SHP77 treated with DMSO at 0.1 percent for 48 hours (cell line): ENCODE measurements at places on chromosomes 5 and 9.

GRCh38 chr5:92002721-92003274 is 619.7 kb upstream of the ARRDC3 start:
- no peak for DNase-seq

DNA sequence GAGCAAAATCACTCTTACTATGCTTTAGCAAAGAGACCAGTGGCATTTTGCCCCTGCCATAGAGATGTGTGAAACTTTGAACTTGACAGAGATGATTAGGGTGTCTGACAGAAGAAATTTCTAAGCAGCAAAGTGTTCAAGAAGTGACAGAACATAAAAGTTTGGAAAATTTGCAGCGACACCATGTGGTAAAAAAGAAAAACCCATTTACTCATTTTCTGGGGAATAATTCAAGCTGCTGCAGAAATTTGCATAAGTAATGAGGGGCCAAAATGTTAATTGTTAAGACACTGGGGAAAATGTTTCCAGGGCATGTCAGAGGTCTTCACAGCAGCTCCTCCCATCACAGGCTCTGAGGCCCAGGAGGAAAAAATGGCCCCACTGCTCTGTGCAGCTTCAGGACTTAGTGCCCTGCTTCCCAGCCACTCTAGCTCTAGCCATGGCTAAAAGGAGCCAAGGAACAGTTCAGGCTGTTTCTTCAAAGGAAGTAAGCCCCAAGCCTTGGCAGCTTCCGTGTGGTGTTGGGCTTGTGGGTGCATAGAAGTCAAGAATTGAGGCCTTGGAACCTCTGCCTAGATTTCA is 6.1 kb upstream of the AP3B1 start:
- no peak for DNase-seq

DNA sequence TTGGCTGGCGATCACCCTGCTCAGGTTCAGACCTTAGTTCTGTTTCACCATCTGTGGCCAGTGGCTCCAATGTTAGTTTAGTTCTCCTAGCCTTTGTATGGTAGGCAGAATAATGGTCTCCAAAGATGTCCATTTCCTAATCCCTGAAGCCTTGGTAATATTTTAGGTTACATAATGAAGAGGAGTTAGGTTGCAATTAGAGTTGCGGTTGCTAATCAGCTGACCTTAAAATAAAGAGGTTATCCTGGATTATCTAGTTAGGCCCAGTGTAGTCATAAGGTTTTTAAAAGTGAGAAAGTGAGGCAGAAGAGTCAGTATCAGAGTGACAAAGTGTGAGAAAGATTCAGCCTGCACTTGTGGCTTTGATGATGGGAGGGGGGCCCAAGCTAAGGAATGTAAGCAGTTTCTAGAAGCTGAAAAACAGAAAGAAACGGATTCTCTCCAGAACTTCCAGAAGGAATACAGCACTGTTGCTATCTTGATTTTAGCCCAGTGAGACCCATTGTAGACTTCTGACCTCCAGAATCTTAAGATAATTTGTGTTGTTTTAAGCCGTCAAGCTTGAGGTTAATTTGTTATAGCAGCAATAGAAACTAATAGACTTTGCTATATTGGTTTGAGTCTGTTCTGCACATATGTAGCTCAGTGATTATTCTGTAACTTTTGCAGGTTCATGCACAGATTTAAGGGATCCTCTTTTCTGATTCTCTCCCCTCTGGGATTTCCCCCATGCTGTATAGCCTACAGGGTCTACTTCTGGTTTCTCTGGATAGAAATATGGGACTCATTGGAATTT is 21.6 kb downstream of the LNPEP start:
- no peak for DNase-seq

- no peak for DNase-seq
These were observed 9.1 kb upstream of the ZNF608 start for GRCh38 chr5:124755565-124755964.

DNA sequence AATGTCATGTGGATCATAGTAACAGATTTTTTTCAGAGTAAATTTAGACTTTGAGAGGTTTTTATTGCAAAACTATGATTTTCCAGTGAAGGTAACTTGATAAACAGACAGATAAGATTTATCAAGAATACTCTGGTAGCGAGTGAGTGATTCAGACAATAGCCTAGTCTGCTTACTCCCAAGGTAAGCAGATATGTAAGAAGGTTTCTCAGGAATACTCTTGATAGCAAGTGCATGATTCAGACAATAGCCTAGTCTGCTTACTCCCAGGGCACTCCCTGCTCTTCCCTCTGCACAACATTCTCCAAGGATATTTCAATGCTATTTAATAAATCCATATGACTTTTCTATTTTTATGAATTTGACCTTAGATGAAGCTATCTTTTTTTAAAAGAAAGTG is 1881.5 kb downstream of the EFNA5 start:
- DNase-seq: no peak

DNA sequence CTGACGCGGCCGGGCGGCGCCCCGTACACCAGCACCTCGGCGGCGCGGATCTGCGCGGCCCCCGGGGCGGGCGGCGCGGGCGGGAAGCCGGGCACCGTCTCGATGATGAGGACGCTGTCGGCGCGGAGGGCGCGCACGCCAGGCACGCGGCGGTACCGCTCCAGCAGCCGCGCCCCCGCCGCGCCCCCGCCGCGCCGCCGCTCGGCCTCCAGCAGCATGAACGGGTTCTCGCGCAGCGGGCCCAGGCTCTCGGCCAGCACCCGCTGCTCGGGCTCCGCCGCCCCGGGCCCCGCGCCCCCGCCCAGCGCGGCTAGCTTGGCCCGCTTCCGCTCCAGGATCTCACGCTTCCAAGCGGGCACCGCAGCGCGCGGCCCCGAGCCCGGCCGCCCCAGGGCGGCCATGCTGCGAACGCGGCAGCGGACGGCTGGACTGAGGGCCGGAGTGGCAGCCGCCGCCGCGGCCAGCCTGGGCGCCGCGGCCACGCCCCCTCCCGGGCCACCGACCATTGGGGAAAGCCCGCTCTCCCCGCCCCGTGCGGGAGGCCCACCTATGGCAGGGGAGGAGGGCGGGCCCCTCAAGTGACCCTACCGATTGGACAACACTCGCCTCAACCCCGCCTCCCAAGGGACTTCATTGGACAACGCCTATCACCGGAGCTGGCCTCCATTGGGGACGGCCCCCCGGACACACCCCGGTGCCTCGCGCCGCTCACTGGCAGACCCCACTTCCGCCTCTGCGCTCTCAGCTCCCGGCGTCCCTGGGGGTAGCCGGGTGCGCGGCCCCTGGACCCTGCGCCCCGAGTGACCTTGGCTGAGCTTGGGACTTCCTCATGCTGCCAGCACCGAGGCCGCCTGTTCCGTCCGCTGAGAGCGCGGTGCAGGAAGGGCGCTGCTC is at the start of gene TPRN:
TSS of gene TPRN (minus strand) at position 431 of the 894 bp plus-strand sequence. CDS start at position 401, 30 bp downstream.
- DNase-seq: peak; percentile 95

DNA sequence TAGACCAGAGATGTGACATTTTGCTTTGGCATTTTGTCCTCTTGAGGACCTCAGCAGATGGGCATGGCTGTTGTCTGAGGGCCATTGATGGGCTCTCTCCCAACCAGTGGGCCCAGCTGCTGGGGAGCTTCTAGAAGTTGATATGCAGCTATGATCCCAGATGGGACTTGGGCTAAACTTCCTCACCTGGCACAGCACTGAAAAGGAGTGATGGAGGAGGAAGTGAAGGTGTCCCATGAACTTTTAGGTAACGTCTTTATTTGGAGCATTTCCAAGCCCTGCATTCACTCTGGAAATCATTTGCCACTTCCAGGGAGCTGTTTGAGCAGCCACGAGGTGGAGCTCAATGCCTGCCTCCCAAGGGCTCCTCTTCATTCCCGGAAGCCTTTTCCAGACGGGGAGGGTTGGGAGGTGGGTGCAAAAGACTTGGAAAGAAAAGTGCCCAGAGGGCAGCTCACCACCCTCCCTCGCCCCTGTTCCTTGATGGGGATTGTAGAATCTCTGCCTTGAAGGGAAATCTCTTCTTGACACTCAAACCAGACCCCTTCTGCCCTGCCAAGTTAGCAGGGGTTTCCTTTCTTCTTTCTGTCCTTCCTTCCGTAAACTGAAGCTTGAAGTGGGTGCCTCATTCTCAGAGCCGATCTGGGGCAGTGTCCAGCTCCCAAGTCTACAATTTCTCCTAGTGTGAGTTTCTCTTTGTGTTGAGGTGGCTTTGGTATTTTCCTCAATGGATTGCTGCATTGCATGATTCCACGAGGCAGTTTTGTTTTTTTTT is 18.1 kb upstream of the NEUROG1 start:
- DNase-seq: peak; percentile 8

- DNase-seq: no peak
These were observed 686.7 kb downstream of the ISL1 start for GRCh38 chr5:52069997-52070396.

- DNase-seq: no peak
These were observed 286.4 kb downstream of the GADD45G start for GRCh38 chr9:89891221-89891590.

DNA sequence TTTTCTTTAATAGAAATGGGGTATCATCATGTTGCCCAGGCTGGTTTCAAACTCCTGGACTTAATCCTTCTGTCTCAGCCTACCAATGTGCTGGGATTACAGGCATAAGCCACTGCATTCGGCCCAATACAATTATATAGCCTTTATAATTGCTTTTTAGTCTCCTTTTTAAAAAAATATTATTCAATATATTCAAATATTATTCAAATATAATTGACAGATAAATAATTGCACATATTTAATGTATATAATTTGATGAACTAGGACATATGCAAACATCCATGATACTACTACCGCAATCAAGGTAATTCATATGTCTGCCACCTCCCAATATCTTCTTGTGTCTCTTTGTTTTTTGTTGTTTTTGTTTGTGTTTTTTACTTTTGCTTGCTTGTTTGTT is 894.2 kb upstream of the PTPRD start:
- DNase-seq: no peak

DNA sequence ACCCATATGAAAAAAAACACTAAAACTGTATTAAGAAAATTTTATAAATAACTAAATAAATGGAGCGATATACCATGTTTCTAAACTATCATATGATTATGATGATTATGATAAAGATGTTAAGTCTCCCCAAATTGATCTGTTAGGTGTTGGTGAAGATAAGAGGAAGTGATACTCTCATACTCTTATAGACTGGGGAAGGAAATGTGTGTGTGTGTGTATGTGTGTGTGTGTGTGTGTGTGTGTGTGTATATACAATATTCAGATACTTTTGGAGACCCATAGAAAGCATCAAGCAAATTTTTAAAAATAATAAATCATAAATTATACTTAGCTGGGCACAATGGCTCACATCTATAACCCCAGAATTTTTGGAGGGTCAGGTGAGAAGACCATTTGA is 62.9 kb downstream of the TMEM232 start:
- DNase-seq: no peak

DNA sequence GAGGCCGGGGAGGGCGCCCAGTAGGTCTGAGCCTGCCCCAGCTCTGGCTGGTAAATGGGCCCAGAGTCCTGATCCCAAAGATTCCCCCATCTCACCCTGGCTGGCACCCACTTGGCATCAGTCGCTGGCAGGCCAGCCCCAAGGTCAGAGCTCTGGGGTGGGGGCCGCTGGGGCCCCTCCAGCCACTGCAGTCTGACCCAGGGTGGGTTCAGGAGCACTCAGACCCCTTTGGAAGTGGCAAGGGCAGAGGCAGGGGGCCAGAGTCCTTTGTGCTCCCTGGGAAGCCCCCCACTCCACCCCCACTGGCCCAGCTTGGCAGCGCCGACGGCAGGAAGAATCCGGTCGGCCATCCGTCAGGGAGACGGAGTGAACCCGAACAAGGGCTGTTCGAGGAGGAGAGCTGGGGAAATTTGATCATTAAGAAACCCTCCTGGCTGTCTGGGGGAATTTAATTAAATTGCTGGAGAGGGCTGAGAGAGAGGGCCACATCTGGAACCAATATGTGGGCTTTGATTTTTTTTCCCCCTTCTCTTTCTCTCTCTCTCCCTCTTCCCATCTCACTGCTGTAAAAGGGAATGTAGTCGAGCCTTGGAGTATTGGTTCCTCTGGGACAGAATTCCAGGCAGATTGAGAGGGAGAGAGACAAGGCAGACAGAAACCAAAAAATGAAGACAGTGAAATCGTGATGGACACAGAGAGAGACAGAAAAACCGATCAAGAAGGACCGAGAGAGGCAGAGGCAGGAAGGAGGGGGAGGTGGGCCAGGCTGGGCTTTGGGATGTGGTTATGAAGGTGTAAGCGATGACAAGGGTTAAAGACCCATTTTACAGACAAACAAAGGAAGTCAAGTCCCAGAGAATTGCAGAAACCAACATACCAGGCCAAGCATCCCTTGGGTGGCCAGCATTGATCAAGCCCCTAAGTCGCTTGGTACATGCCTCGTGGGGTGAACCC is 8.1 kb upstream of the ASB6 start:
- no peak for DNase-seq

DNA sequence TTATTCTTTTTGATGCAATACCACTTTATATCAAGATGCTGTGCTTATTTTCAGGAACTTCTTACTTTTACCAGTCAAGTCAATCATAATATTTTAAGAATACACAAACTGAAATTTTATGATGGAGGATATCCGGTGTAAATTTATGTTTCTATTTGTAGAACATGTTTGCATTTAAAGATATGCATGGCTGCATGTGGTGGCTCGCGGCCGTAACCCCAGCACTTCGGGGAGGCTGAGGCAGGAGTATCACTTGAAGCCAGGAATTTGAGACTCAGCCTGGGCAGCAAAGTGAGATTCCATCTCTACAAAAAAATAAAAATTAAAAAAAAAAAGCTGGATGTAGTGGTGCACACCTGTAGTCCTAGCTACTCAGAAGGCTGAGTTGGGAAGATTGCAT is 73.5 kb upstream of the ALDH1A1 start:
- DNase-seq: no peak

GRCh38 chr9:21554813-21555212 is 72.7 kb upstream of the IFNE start:
- no peak for DNase-seq

- no peak for DNase-seq
These were observed 77.9 kb upstream of the PIK3R1 start for GRCh38 chr5:68137511-68138140.

DNA sequence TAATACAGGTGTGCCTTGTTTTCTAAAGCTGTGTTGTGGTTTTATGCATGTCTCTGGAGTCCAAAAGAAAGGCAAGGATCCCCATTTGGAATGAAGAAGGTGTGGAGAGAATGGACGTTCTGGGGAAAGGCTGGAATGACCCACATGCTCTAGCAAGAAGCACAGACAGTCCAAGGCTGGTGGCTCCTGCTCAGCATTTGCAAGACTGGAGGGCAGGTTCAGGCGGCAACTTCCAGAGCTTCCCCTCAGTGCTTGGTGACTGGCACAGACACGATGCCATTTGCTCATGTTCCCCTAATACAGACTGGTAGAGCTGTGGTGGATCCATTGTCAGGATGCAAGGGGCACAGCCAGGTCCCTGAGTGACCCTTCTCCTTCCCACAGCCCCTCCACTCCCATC is 8.2 kb downstream of the SLC22A4 start:
- no peak for DNase-seq

GRCh38 chr5:55518831-55519390 is 15.9 kb downstream of the PLPP1 start:
- no peak for DNase-seq

- DNase-seq: no peak
These were observed 2.1 kb upstream of the GABRB2 start for GRCh38 chr5:161548487-161549094.
